ENCODE measurements at places on chromosomes 11 and 22.

GRCh38 chr22:27732391-27732790 lies 69.2 kb downstream of the MN1 start:
- no peak for DNase-seq

- no peak for DNase-seq
Measured at GRCh38 chr22:43174941-43175531, 11.9 kb downstream of the TTLL12 start.

- DNase-seq = no peak
Measured at GRCh38 chr11:73248526-73249185, 23.5 kb upstream of the P2RY6 start.

- DNase-seq = no peak
Measured at GRCh38 chr11:8298801-8299786, 35.4 kb upstream of the LMO1 start.

DNA sequence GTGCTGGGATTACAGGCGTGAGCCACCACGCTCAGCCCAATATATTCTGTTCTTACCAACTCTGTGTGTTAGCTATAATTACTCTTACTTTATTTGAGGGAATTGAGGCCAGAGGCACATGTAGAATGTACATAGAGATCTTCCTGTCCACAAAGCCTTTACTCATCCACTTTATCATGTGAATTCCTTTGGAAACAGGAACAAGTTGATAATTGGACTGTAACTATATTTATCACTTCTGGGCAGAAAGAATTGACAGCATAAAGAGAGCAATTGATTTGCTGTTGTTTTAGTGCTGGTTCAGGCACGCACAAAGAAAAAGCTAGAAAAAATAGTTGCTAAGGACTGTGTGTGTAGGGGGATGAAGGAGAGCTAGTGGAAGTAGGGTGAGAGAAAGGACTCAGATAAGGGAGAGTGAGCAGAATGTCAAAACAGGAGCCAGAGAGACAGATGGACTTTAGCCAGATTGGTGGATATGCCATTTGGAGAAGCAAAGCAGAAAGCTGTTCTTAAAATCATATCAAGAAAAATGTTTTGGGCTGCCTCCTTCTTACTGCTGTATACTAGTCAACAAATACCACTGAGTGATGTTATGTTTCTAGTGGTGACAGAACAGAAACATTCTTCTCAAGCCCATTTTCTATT lies 929.8 kb upstream of the CNTN5 start:
- no peak for DNase-seq
